Stimulated activated CD4-positive, alpha-beta T cell treated with anti-CD3 and anti-CD28 coated beads, Interleukin-4, amount 100 ng/mL, for 24 hours (primary cell): ENCODE measurements at places on chromosomes 3 and 15.
A peak's percentile ranks its signal among the peaks of the same experiment; 100 is the strongest.

GRCh38 chr3:177122183-177122856 lies 75.0 kb downstream of the TBL1XR1 start:
- DNase-seq = no peak

- DNase-seq = no peak
Measured at GRCh38 chr3:112200317-112200666, 67.2 kb upstream of the GCSAM start.

- no peak for DNase-seq
Measured at GRCh38 chr3:40583691-40584090, 58.9 kb downstream of the ZNF621 start.

- DNase-seq = no peak
Measured at GRCh38 chr3:171026597-171027293, at the start of gene SLC2A2. SLC2A2 (minus strand) TSS chr3:171026720; CDS start chr3:171026670, 50 bp downstream.

- no peak for DNase-seq
Measured at GRCh38 chr3:183038221-183038620, 57.9 kb upstream of the DCUN1D1 start.

- DNase-seq = no peak
Measured at GRCh38 chr15:32943711-32944110, 225.9 kb downstream of the GREM1 start.

- no peak for DNase-seq
Measured at GRCh38 chr3:105470851-105471250, 104.1 kb downstream of the ALCAM start.

DNA sequence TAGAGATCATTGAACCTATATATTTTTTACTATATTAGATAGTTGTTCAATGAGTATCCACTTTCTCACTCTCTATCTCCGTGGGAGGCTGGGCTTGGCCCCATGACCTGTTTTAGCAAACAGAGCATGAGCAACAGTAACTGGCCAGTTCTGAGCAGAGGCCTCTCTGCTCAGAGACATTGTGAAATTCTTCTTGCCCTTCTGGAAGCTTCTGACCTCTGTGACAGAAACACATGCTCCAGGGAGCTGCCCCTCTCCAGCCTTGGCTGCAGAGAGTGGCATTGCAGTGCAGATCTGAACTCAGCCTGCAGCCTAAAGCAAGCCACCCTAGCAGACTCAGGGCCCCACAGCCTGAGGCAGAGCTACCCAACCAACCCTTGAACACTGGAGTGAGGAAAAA lies 20.5 kb downstream of the FAM240A start:
- DNase-seq = no peak

GRCh38 chr15:39191871-39192291 lies 389.0 kb upstream of the THBS1 start:
- DNase-seq = no peak

DNA sequence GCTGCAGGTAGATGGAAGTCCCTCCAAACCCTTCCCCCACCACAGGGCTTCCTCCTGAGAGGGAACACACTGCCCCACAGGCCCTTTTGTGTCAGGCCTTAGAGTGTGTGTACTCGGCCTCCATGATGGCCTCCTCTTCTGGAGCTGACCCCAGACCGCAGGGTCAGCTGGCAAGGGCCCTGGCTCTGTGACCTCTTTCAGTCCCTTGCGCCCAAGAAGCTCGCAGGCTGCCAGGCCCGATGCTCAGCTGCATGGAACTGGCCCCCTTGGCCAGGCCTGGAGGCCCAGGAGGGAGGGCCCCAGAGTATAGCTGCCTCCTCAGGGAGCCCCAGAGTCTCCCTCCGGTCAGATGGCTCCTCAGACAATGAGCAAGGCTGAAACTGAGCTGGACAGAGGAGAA lies 23.4 kb upstream of the ANKDD1A start:
- no peak for DNase-seq

- peak; percentile 67 for DNase-seq
Measured at GRCh38 chr3:42247576-42248027, 18.4 kb downstream of the CCK start.

GRCh38 chr15:97991972-97992541 lies 31.6 kb downstream of the ARRDC4 start:
- no peak for DNase-seq

- DNase-seq = no peak
Measured at GRCh38 chr3:48896936-48897335, 1.7 kb downstream of the SLC25A20 start.

DNA sequence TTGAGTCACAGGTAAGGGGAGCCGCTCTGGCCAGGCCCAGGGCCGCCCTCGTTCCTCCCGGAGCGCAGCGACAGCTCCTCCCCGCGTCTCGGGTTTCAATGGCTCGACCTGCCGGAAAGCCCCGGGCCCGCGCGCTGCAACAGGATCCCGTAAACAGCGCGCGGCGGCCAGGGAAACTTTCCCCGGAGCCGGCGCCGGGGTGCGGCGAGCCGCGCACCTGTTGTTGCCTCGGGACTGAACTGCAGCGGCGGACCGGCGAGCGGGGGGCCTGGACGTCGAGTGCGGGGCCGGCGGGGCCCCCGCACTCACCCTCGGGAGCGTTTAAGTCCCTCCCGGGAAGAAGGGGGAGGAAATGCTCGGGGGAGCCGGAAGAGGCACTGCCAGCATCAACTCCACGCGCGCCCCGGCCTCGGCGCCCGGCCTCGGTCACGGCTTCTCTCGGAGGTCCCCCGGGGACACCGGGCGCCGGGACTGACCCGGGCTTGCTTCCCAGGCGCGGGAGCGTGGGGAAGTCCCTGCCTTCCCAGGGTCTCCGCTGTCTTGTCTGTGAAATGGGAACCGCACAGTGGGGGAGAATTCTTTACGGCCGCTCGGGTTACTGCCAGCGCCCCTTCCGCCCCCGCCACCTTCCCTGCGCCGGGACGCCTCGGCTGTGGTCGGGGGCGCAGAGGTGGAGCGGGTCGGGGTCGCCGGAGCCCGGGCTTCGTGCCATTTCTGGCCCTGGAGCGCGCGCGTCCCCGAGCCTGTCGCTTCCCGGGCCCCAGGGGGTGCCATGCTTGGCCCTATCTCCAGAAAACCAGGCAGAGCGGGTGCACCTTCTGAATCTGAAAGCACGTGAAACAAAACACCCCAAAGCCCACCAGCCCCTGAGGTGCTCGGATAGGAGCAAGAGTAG lies 7.5 kb upstream of the PGPEP1L start:
- DNase-seq = peak; percentile 17
